ENCODE measurements at places on chromosomes 3 and 15.

DNA sequence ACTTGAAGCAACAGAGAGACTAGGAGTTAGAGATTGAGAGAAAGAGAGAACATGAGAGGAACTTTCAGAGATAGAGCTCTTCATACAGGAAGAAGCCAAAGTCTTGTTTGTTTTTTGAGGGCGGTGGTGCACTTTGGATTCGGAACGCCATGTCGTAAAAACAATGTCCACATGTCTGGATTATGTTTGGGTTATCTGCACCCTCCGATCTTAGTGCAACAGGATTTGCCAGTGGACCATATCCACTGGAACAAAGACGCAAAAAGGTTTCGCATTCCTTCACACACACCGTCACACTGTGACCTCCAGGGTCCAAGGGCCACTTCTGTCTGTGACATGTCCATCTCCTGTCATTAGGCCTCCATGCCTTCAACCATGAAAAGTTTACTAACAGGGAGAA, 141.8 kb upstream of the ATP11B start:
- no peak for DNase-seq

DNA sequence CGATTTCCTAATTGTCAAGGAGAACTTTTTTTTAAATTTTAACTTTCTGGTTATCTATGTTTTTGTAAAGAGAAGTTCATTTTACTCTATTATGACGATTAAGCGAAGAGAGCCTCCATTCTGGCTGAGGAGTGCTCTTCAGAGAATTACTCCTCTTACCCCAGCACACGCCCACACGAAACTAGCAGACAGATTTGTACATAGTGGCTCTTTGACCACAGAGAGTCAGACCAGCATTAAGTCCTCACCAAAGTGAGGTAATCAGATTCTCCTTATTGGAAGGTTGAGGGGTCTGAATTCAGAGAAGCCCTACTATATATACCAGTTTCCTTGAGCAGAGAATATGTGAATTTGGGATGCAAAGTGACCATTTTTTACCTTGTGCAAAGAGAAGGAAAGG, 204.8 kb upstream of the TSC22D2 start:
- DNase-seq, result no peak

DNA sequence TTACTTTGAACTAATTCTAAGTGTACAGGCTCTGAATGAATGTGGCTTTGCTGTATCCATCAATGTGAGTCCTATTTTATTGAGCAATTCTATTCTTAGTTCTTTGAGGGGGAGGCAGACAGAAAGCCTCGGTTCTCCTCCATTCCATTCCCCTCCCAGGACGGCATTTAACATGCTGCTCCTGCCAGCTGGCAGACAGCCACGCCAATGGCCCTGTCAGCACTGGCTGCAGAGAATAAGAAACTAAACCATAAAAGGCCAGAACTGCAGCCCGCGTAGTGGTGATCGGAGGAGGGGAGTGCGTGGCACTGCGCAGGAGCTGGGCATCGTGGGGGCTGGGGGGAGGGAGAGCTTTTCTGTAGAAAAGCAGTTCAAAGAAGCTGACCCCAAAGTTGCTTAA, 76.0 kb upstream of the HACD2 start:
- no peak for DNase-seq

GRCh38 chr15:31360843-31361763, 34.5 kb downstream of the KLF13 start:
- DNase-seq, result no peak

DNA sequence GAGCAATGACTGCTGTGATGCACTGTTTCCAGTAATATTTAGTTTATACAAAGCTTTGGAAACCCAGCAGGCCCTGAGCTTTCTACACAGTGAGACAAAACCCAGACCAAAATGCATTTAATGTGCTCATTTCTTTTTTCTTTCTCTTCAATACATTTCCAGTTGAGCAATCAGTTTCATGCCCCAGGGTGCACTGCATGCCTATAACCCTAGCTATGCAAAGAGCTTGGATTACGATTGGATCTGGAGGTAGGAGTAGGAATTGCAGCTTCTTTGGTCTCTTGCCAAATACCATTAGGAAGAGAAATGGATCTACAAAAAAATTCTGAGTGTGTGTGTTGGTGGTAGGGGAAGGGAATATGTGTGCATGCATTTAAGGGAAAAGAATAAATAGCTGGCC, 1001.4 kb downstream of the SQOR start:
- DNase-seq, result peak; percentile 9

DNA sequence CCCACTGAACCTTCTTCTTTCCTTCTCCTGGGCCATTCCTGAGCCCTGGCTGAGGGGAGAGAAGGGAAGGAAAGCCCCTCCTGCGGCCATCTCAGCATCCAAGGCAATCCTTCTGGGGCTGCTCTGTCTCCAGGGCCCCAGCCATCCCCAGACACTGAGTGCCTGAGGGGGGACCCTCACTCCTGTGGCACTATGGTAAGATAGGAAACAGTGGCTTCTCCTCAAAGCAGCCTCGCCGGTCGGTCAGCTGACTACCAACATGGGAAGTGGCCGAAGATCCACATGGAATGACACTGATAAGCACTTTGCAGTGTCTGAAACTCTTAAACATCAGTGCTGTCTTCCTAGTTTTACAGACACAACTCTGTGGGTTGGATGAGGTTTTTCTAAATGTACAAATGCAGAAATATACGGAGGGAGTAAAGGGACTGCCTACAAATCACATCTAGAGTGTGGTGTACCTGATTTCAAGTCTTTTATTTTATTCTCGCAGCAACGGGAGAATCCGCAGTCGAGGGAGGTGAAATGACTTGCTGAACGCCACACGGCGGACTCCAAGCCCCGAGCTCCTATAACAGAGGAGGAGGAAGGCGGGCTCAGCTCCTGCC, 973 bp upstream of the ITPKA start:
- DNase-seq, result no peak

GRCh38 chr3:98814817-98815420, 51.8 kb downstream of the ST3GAL6 start:
- no peak for DNase-seq

GRCh38 chr15:29142129-29142747, 127.4 kb downstream of the NSMCE3 start:
- DNase-seq, result no peak

DNA sequence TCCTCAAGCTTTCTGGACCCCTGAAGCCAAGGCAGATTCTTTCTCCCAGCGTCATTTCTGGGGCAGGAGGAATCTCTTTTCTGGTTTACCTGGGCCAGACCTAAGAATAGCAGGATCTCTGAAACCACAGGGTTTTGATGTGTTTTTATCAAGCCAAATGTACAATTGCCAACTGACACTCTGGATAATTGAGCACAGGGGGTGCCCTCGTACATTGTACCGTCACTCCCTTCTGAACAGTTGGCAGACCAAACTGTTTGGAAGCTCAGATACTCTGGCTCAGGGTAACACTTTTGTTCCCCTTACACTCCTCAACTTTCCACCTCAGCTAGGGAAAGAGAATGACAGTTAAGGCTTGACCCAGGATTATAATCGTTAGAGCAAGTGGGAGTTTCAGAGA, 49.9 kb downstream of the ASTE1 start:
- no peak for DNase-seq

- no peak for DNase-seq
These were observed 121.6 kb downstream of the ALDH1A2 start for GRCh38 chr15:57943754-57944420.

DNA sequence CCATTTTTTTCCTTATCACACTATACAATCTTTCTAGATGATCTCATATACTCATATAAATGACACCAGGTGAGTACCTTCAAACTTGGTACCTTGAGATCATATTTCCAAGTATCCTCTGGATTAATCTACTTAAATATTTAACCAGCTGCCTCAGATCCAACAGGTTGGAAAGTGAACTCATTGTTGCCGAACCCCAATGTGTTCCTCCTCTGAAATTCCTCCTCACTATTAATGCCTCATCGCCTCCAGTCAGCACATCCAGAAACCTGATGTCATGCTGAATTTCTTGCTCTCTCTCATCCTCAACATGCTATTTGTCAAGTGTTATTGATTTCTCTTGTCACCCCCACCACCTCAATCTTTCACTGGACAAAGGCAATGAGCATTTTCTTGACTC, 221.8 kb downstream of the FMN1 start:
- DNase-seq, result no peak

- DNase-seq, result no peak
These were observed 93.2 kb downstream of the SMARCC1 start for GRCh38 chr3:47688488-47688887.

Data from iPS DF 6.9 (cell line).